ENCODE measurements at places on chromosomes 6 and 20. TPM values are rescaled to one million over a fixed set of nuclear protein-coding genes. Genes with fewer than 3 reads are reported as not detected.

Gene STAU1
- 64.8 TPM for total RNA-seq

Gene SLC13A3
- 1.8 TPM for total RNA-seq

Gene ZFAND3
- total RNA-seq: 27.1 TPM

Gene ADAM33
- 3.5 TPM for total RNA-seq

Gene MATN4
- not detected for total RNA-seq

Gene LGSN
- total RNA-seq: not detected

Gene SYCP2
- total RNA-seq: 1.4 TPM

Gene KCNK15
- total RNA-seq: 81.3 TPM

Gene SMOC2
- 10.6 TPM for total RNA-seq

- no peak for DNase-seq
- no peak overlapping the region for H3K27ac ChIP-seq
- no peaks in the 10 kb centered on the region for H3K27me3 ChIP-seq
- H3K4me3 ChIP-seq: no peak overlapping the region
Observed at GRCh38 chr6:10847684-10848083, 9.3 kb upstream of the MAK start.

DNA sequence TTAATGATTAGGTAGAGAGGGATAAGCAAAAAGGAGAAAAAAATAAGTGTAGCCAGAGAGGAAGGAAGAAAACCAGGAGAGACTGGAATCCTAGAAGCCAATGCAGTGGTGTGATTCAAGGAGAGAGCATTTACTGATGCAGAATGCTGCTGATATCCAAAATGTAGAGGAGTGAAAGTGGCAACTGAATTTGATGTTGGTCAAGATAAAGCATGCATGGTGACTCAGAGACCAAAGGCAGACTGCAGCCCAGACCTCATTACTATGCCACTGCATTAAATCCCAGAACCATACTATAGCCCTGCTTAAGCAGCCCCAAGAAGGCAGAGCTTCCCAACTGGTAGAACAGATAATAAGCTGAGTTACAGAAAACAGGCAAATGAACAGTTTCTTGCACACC lies 15.8 kb downstream of the KLHL32 start:
- H3K36me3 ChIP-seq: no peaks in the 10 kb centered on the region
- H3K4me1 ChIP-seq: peaks cover 20% of the 10 kb centered on the region
- H3K27me3 ChIP-seq: no peaks in the 10 kb centered on the region
- no peak overlapping the region for H3K4me3 ChIP-seq
- no peak for DNase-seq
- H3K27ac ChIP-seq: no peak overlapping the region

GRCh38 chr6:114228675-114229074 lies 114.1 kb downstream of the HS3ST5 start:
- no peak overlapping the region for H3K27ac ChIP-seq
- no peaks in the 10 kb centered on the region for H3K27me3 ChIP-seq
- DNase-seq: no peak
- H3K4me1 ChIP-seq: no peaks in the 10 kb centered on the region
- H3K4me3 ChIP-seq: no peak overlapping the region

GRCh38 chr6:163415620-163416556 lies 1.4 kb downstream of the QKI start:
- peaks cover 34% of the 10 kb centered on the region for H3K4me1 ChIP-seq
- H3K27ac ChIP-seq: peak overlapping the region; percentile 91
- H3K4me3 ChIP-seq: peak overlapping the region; percentile 98
- H3K27me3 ChIP-seq: no peaks in the 10 kb centered on the region
- peak; percentile 93 for DNase-seq

GRCh38 chr20:41142245-41142644 lies 4.9 kb downstream of the PLCG1 start:
- no peak overlapping the region for H3K4me3 ChIP-seq
- H3K27ac ChIP-seq: no peak overlapping the region
- no peak for DNase-seq
- no peaks in the 10 kb centered on the region for H3K36me3 ChIP-seq
- H3K27me3 ChIP-seq: no peaks in the 10 kb centered on the region
- peaks cover 22% of the 10 kb centered on the region for H3K4me1 ChIP-seq

GRCh38 chr20:18377896-18378481 lies 88.8 kb downstream of the DZANK1 start:
- H3K27me3 ChIP-seq: no peaks in the 10 kb centered on the region
- H3K27ac ChIP-seq: no peak overlapping the region
- H3K36me3 ChIP-seq: no peaks in the 10 kb centered on the region
- no peak for DNase-seq
- no peaks in the 10 kb centered on the region for H3K4me1 ChIP-seq

GRCh38 chr6:10398446-10399218 lies 16.2 kb downstream of the TFAP2A start:
- no peak for DNase-seq
- no peak overlapping the region for H3K27ac ChIP-seq
- H3K27me3 ChIP-seq: peaks cover 47% of the 10 kb centered on the region
- H3K4me3 ChIP-seq: no peak overlapping the region
- H3K36me3 ChIP-seq: no peaks in the 10 kb centered on the region
- H3K4me1 ChIP-seq: peaks cover 5% of the 10 kb centered on the region

GRCh38 chr6:84278321-84278998 lies 51.0 kb upstream of the CEP162 start:
- no peak overlapping the region for H3K27ac ChIP-seq
- H3K36me3 ChIP-seq: no peaks in the 10 kb centered on the region
- no peaks in the 10 kb centered on the region for H3K27me3 ChIP-seq

- no peak overlapping the region for H3K4me3 ChIP-seq
- no peak overlapping the region for H3K27ac ChIP-seq
- DNase-seq: peak; percentile 97
- H3K36me3 ChIP-seq: no peaks in the 10 kb centered on the region
- peaks cover 27% of the 10 kb centered on the region for H3K27me3 ChIP-seq
Observed at GRCh38 chr20:62822788-62823651, 6.2 kb downstream of the COL9A3 start.

DNA sequence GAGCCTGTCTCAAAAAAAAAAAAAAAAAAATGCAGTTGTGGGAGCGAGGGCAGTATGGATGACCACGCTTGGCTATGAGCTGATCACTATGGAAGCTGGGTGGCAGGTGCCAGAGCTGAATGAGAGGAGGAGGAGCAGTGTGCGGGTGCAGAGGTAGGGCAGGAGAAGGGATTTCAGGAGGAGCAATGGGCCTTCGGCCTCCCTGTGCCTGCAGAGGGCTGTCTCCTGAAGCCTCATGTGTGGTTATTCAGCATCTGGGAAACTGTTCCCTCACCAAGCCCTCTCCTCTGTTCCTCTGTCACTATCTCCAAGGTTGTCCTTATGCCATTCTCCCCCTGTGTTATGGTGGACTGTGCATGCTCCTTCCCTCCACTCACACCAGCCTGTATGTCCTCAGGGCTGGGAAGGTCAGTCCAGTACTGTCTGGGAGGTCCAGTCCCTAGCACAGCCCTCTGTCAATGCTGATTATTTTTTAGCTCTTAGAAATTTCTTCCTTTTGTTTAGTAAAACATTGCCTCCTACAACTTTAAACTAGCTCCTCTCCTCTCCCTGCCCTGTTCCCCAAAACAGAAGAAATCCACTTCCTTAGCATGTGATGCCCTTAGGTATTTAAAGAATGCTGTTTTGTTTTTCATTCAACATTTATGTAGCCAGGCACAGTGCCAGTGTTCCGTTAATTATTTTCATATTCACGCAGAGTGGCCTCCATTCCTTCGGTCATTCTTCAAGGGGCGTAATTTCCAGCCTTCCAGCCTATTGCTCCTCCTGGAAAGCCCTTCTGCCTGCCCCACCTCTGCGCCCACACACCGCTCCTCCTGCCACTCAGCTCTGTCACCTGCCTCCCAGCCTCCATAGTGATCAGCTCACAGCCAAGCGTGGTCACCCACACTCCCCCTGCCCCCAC lies 48.9 kb downstream of the CNBD2 start:
- DNase-seq: no peak
- no peaks in the 10 kb centered on the region for H3K36me3 ChIP-seq
- H3K4me1 ChIP-seq: peaks cover 12% of the 10 kb centered on the region
- peak overlapping the region; percentile 31 for H3K27ac ChIP-seq
- no peak overlapping the region for H3K4me3 ChIP-seq
- no peaks in the 10 kb centered on the region for H3K27me3 ChIP-seq

- no peak for DNase-seq
- no peaks in the 10 kb centered on the region for H3K4me1 ChIP-seq
- no peaks in the 10 kb centered on the region for H3K27me3 ChIP-seq
- H3K36me3 ChIP-seq: no peaks in the 10 kb centered on the region
Observed at GRCh38 chr6:15549371-15549770, 113.5 kb downstream of the DTNBP1 start.

GRCh38 chr20:40251284-40251932 lies 437.6 kb downstream of the MAFB start:
- no peaks in the 10 kb centered on the region for H3K4me1 ChIP-seq
- H3K27me3 ChIP-seq: peaks cover 2% of the 10 kb centered on the region
- H3K4me3 ChIP-seq: no peak overlapping the region

DNA sequence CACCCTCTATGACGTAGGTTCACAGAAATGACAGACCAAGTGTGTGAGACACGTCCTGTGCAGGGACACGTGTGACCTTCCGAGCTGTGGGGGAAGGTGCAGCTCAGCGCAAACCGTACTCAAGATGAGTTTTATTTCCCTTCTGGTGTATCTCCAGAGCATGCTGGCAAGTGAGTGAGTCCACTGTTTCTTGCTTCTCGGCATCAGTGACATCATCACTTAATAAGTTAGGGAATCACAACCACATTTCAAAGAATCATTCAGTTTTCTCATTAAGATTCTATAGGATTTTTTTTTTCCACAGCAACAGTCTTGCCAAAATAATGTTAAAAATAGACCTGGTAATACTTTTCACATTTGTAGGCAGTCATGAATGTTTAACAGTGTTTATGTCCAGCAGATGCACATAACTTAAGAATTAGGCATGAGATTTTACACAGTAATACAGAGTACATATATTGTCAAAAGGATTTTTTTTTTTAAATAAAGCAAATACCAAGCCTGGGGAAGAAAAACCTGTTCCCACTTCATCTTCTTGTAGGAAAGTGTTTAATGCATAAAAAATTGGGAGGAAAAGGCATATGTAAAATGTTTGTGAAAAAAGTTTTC lies 417.8 kb downstream of the CDC5L start:
- no peak for DNase-seq
- peaks cover 5% of the 10 kb centered on the region for H3K4me1 ChIP-seq
- peaks cover 15% of the 10 kb centered on the region for H3K27me3 ChIP-seq
- H3K36me3 ChIP-seq: no peaks in the 10 kb centered on the region
- no peak overlapping the region for H3K27ac ChIP-seq

GRCh38 chr20:48619126-48620101 lies 208.4 kb downstream of the PREX1 start:
- H3K4me3 ChIP-seq: no peak overlapping the region
- peaks cover 9% of the 10 kb centered on the region for H3K4me1 ChIP-seq
- H3K36me3 ChIP-seq: no peaks in the 10 kb centered on the region
- no peak overlapping the region for H3K27ac ChIP-seq
- H3K27me3 ChIP-seq: peaks cover 4% of the 10 kb centered on the region

GRCh38 chr6:139186242-139186641 lies 51.4 kb downstream of the HECA start:
- no peaks in the 10 kb centered on the region for H3K36me3 ChIP-seq
- no peaks in the 10 kb centered on the region for H3K27me3 ChIP-seq

GRCh38 chr20:11195899-11196558 lies 522.2 kb upstream of the JAG1 start:
- H3K4me3 ChIP-seq: no peak overlapping the region
- no peaks in the 10 kb centered on the region for H3K36me3 ChIP-seq
- H3K27ac ChIP-seq: peak overlapping the region; percentile 35
- peaks cover 13% of the 10 kb centered on the region for H3K4me1 ChIP-seq

GRCh38 chr20:3865887-3866407 lies 19.3 kb downstream of the MAVS start:
- H3K4me1 ChIP-seq: no peaks in the 10 kb centered on the region
- H3K4me3 ChIP-seq: no peak overlapping the region
- no peaks in the 10 kb centered on the region for H3K27me3 ChIP-seq
- no peak overlapping the region for H3K27ac ChIP-seq

DNA sequence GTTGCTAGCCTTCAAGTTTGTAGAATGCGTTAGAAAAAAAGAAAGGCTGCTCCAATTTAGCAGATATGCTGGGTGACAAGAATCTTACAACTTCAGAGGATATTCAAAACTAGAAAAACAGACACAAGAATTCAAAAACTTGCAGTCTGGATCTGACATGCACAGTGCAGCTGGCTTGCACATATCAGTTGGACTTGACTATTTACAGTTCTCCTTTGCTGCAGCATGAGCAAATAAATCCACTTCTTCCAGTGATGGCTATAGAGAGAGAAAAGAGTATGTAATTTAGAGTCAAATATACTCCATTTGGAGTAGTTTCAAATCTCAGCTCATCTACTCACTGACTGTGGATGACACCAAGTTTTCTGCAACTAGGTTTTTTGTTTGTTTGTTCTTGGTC lies 247.0 kb downstream of the RIMS1 start:
- no peaks in the 10 kb centered on the region for H3K36me3 ChIP-seq
- no peak overlapping the region for H3K4me3 ChIP-seq
- no peak for DNase-seq
- H3K4me1 ChIP-seq: no peaks in the 10 kb centered on the region
- no peak overlapping the region for H3K27ac ChIP-seq

GRCh38 chr6:92267335-92267734 lies 1152.0 kb downstream of the EPHA7 start:
- H3K27ac ChIP-seq: no peak overlapping the region
- no peaks in the 10 kb centered on the region for H3K4me1 ChIP-seq
- H3K36me3 ChIP-seq: no peaks in the 10 kb centered on the region
- no peak overlapping the region for H3K4me3 ChIP-seq
- DNase-seq: no peak

GRCh38 chr20:13756551-13756950 lies 28.2 kb downstream of the ESF1 start:
- H3K4me1 ChIP-seq: no peaks in the 10 kb centered on the region
- H3K27ac ChIP-seq: no peak overlapping the region
- no peaks in the 10 kb centered on the region for H3K27me3 ChIP-seq
- H3K4me3 ChIP-seq: no peak overlapping the region
- no peak for DNase-seq

DNA sequence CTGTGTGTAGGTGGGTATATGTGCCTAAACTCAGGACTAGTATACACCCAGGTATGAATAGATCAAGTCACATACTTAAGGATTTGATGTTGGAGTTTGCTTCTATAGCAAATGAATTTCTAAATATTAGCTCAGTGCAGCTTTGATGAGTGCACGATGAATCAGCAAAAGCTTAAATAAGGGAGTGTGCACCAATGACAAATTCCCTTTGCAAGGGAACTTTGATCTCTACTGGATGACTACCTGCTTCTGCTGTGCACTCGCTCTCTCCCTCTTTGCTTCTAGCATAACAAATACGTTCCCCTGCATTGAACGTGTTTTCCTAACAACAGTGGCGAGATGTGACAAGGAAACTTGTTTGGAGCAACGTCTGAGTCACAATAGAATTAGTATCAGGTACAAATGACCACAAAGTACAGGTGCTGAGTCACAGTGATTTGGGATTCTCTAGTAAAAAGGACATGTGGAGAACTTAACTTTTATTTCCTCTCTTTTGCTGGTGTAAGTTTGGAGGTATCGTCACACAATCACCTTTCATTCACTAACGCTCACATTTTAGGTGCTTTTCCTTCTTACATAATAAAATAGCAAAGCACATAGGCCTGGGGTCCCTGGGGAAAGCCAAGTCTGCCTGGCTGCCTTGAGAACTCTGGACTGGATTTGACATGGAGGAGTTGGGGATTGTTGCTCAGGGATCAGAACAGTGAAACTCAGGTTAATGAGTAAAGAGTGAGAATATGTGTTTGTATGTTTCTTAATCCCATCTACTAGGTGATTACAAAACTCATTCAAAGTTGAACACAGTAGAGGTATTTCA lies 49.7 kb downstream of the KLHL31 start:
- H3K4me1 ChIP-seq: peaks cover 9% of the 10 kb centered on the region
- H3K4me3 ChIP-seq: no peak overlapping the region
- no peak overlapping the region for H3K27ac ChIP-seq
- no peaks in the 10 kb centered on the region for H3K36me3 ChIP-seq
- peaks cover 4% of the 10 kb centered on the region for H3K27me3 ChIP-seq
